ENCODE measurements at places on chromosomes 5 and 9. TPM values are rescaled to one million over a fixed set of nuclear protein-coding genes. Genes with fewer than 3 reads are reported as not detected.

GABRA1 gene
- total RNA-seq, result not detected

ROR2 gene
- 0.05 TPM for total RNA-seq

PALM2AKAP2 gene
- not detected for total RNA-seq

ITGA2 gene
- 4.3 TPM for total RNA-seq

BARX1 gene
- 0.53 TPM for total RNA-seq

Measured in activated CD8-positive, alpha-beta T cell treated with anti-CD3 and anti-CD28 coated beads, Interleukin-2, amount 10 ng/mL, durations not matched to agents 7 days and 5 days (primary cell).